CD4-positive, alpha-beta T cell treated with Interleukin-15 for 4 hours (primary cell): ENCODE measurements at places on chromosomes 2 and 18.

DNA sequence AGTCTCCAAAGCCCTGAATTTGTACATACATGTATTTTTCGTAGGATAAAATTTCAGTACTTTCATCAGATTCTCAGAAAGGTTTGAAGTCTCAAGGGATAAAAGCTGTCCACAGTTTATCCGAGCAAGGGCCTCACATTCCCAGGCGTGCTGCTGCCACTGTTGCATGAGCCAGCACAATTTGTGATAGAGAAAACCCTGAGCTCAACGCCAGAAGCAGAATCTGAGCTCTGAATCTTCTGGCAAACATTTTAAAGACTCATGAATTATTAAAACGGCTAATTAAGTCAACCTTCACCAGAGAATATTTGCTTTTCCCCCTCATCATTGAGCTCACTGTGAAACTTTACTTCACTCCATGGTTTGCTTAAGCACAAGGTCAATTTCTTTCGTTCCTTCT is 38.5 kb upstream of the STPG4 start:
- DNase-seq: no peak

- DNase-seq: no peak
Observed at GRCh38 chr18:42113529-42114191, 158.6 kb downstream of the PIK3C3 start.

DNA sequence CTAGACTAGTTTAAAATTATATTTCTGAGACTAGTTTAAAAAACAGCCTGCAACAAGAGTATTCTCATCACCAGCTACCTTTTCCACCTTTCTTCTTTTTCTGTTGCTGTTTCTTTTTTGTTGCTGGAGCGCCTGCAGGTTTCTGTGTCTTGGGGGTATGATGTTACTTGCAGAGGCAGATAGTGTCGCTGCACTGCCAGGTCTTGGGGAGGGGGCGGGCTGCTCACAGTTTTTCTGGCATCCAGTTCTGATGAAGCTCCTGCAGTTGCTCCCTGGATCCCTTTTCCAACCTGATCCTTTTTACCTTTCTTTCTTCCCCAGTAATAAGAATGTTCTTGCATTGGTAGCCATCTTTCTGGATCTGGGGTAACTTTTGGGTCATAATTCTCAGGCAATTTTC is 8.0 kb upstream of the C18orf32 start:
- no peak for DNase-seq

- DNase-seq: no peak
Observed at GRCh38 chr18:70463085-70463484, 174.2 kb downstream of the SOCS6 start.

DNA sequence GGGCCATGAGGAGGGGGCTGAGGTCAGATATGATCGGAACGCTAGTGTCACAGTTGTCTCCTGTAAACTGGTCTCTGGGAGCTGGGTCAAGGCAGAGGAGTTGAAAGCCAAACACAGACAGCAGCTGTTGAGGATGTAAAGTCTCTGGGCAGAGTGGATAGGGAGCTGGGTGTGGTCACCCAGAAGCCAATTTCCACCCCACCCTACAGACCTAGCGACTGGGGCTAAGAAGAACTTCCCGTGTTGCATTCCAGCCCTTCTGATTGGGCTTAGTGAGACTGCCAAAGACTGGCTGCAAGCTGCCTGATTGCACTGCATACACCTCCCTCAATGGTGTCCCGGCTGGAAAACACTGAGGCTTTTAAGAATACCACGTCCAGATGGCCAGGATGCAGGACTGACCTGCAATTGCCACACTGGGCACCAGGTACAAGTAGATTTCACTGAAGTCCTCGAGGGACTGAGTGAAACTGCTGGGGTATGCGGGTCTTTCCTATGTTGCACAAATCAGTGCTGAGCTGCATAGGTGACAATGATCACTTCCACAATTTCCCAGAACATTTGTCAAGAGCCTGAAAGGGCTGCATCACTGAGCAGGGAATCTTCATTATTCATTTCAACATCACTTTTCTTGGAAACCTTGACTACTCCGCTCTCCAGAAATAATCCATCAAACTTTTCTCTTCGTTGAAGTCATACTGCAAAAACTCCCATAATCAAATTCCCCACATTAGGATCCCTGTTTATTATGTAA is 43.1 kb upstream of the EML4 start:
- DNase-seq: no peak
